ENCODE measurements at places on chromosomes 2 and 18.

- no peak for DNase-seq
Measured at GRCh38 chr2:173087793-173088496, 12.3 kb downstream of the MAP3K20 start.

DNA sequence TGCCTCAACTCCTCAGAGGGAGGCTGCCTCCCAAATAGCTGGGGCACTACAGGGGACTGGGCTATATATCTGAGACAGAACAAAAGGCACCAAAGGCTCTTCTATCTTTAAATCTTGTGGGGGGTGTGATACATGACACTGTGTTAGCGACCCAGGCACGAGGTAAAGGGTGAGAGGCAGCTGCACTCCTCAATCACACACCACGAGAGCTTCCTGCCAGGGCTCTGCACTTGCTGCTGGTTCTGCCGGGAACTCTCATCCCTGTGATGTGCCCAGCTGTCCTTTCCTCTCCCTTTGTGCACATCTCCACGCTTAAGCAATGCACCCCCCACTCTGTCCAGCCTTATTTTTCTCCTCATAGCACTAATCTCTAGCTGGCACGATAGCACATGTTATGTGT is 32.4 kb downstream of the NPC1 start:
- no peak for DNase-seq

GRCh38 chr2:40540026-40540425 is 88.1 kb upstream of the SLC8A1 start:
- no peak for DNase-seq

- DNase-seq: no peak
Measured at GRCh38 chr18:9066358-9066757, 36.1 kb upstream of the NDUFV2 start.

- no peak for DNase-seq
Measured at GRCh38 chr2:235701206-235701981, 207.6 kb downstream of the AGAP1 start.

DNA sequence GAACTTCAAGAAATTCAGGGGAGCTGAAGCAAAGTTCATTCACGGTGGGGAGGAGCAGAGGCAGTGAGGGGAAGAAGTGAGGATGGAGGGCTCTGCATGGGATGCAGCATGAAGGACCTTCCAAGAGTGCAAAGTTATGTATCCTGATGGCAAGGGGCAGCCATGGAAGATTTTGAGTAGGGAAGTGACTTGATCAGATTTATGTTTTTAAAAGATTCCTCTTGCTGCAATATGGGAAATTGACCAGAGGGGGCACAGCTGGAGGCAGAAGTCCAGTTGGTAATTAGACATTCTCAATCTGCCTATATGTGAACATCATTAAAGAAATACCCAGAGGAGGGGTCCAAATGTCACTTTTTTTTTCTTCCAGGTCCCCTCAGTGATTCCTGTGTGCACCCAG is 21.5 kb upstream of the ANXA4 start:
- DNase-seq: no peak

GRCh38 chr2:171490577-171490976 is 31.7 kb upstream of the CYBRD1 start:
- DNase-seq: no peak

DNA sequence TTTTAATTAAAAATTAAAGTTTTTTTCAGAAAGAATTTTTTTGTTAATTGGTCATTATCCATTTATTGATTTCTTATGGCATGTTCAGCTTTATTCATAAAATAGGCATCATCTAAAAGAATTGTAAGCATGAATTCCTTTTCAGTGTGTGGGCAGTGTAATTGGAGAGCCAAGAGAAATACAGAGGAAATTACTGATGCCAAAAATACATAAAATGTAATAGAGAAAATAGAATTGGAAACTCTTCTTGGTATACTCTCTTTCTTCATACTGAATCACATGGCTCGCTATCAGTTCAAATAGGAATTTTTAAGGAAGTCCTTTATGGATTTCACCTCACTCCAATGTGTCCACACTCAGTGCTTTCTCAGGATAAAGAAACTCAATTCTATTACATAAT is 663.6 kb upstream of the NRXN1 start:
- DNase-seq: no peak

DNA sequence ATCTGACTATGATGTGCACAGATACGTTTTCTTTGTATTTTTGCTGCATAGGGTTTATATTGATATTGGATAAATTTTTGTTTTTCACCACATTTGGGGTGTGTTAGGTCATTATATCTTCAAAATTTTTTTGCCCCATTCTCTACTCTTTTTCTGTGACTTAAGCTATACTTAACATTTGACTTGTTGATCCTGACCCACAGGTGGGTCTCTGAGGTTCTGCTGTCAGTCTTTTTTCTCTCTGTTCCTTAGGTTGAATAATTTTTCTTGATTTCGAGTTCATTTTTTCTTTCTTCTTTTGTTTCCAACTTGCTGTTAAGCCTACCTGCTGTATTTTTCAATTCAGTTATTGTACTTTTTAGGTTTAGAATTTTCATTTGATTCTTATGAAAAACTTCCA is 12.1 kb downstream of the RAB3GAP1 start:
- no peak for DNase-seq

DNA sequence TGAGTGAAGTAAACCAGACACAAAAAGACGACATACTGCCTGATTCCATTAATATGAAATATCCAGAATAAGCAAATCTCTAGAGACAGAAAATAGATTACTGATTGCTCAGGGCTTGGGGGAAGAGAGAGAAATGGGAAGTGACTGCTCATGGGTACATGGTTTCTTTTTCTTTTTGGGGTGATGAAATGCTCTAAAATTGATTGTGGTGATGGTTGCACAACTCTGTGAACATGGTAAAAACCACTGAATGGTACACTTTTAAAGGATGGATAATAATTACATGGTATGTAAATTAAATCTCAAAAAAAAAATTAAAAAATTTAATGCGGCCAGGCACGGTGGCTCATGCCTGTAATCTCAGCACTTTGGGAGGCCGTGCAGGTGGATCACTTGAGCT is 39.3 kb downstream of the RPL31 start:
- no peak for DNase-seq

- no peak for DNase-seq
Measured at GRCh38 chr18:80143881-80144280, 34.8 kb downstream of the ADNP2 start.

DNA sequence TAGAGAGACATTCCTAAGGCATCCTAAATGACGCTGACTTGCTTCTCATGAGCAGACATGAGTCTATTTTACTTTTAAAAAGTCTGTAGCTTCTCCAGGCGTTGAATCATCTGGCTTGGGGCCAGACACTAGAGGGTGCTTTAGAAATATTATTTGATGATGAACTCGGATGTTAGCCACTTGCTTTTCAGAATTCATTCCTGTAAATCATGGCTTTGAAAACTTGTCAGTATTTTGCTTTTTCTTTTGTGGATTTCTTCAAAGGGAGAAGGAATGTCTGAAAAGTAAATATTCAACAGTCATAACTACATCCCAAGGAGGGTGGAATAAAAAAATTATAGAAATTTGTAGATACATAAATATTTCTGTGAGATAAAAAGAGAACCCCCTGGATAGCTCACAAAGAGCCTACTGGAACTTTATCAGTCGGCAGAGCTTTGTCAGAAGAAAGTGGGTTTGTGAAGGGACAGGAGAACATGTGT is 370.8 kb downstream of the OSR1 start:
- DNase-seq: no peak

GRCh38 chr18:1308686-1309085 is 404.0 kb downstream of the ADCYAP1 start:
- no peak for DNase-seq

DNA sequence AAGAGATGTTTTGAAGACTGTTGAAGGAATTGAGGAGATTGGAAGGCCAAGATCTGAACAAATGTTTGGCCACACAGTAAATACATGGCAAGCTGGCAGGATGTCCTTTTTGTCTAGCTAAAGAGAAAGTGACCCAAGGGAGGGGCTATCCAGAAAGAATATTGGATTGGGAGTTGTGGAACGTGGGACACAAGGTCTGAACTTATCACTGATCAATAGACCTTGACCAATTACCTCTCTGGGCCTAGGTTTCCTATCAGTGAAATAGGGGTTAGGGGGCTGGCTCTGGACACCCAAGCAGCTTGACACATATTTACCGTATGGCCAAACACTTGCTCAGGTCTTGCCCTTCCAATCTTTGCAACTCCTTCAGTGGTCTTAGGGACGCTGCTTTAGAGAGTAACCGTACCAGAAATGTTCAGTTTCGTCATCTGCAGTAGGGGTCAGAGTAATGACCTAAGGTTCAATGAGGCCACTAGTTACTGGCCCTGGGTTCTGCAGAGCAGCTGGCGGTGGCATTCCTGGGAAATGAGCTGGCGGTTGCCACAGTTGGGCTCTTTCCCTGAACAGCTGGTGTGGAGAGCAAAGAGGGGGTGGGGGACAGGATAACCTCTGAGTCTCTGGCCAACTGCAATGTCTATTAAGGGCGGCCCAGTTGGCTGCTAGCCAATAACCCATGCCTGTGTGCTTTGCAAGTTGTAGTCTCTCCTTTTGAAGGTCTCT is 70.1 kb upstream of the STPG4 start:
- no peak for DNase-seq

GRCh38 chr2:158667586-158667985 is 127.5 kb upstream of the DAPL1 start:
- no peak for DNase-seq

- no peak for DNase-seq
Measured at GRCh38 chr2:44325897-44326296, 35.4 kb downstream of the PREPL start.

- DNase-seq: no peak
Measured at GRCh38 chr18:42649331-42650035, 466.0 kb downstream of the RIT2 start.

DNA sequence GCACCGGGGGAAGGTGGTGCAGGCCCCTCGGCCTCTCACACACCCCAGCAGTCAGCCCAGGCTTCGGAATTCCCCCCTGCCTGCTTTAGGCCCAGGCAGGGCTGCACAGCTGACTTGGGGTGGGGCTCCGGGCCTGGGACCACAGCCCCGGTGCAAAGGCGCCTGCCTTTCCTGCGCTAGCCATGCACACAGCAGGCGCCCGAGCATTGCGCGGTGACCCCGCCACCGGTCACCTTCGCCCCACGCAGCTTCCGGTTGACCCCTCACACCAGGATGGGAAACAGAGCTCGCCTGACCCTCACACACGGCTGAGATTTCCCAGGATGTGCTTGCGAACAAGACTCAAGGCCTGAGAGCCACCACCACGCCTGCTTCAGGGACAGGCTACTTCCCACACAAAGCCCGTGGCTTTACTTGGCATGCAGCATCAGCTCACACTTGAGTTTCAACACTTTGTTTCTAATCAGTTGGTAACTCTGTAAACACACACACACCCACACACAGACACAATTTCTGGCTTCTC is 46.0 kb downstream of the SLC66A2 start:
- DNase-seq: no peak

DNA sequence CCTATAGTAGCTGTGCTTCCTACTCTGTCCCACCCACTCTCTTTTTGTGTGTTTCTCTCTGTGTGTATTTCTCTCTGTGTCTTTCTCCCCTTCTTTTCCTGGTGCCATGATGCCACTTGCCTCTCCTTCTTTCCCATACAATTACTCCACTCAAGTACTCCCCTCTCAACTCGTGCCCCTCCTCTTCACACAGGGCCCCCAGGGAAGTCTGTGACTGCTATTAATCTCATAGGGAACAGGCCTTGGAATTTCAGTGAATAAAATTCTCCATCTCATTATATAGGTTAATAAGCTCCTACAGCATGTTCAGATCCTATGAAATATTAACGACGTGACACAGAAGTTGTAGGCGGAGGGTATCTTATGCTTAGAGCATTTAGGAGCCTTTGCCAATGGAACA is 205.9 kb upstream of the EPHA4 start:
- no peak for DNase-seq

DNA sequence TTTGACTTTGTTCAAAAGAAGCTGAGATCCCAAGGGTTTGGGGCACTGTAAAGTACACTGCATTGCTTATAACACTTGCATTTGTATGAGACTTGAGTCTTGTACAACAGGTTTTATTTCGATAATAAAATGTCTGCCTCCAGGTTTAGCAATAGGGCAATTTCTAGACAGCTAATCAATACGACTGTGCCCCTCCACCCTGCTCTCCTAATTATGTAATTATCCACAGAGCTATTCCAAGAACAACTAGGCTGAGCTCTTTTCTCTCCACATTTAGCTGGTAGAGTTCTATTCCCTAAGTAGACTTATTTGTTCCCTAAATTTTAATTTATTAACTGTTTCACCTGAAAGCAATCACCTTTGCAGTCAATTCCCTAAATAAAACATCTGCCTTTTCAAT is 52.9 kb upstream of the LINC00305 start:
- DNase-seq: no peak

DNA sequence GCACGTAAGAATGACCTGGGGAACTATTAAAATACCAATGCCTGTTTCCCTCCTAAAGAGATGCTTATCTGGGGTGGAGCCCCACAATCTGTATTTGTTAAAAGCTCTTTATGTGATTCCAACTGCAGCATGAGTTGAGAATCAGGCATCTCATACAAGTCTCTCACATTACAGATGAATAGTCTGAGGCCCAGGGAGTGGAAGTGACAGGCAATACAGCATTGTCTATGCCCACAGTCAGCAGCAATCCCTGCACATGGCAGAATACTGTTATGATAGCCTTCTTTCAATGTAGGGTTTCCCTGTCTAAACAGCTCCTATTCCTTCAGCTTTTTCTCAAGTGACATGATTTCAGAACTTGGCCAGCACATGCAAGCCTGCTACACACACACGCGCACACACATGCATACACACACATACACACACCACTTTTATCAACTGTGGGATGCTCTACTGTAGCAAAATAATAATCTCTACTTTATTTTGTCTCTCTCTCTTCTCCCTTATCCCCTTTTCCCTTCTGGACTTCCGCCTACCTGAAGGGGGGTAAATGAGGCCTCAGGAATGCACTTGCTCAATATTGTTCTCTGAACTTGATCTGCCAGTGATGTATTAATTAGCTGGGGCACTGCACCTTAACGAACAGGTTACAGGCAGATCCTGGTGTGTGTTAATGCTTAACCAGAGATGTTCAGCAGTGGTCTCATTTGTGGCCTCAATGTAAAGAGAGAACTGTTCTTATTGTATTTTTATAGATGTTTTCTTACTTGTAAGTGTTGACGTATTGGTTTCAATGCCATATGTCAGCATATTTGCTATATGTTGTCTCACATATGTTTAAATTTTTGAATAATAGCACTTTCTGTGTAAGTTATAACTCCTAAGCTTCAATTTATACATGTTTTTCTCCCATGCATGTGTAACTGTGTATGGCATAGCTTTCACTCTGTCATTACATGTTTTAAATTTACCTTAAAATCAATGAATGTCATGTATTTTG is 116.0 kb downstream of the SETBP1 start:
- DNase-seq: no peak

Data from GM18507 (cell line).